Stimulated activated CD4-positive, alpha-beta T cell treated with anti-CD3 and anti-CD28 coated beads, TNF-alpha, amount 100 ng/mL, for 1 hour (primary cell): ENCODE measurements at places on chromosomes 1 and 21.

GRCh38 chr21:37435120-37435519, 68.5 kb downstream of the DYRK1A start:
- no peak for DNase-seq

- no peak for DNase-seq
These were observed 30.7 kb downstream of the ITPKB start for GRCh38 chr1:226708342-226708780.

- DNase-seq = no peak
These were observed 20.7 kb downstream of the IL10RB start for GRCh38 chr21:33286600-33287456.

GRCh38 chr1:3275471-3276340, 178.8 kb upstream of the ARHGEF16 start:
- no peak for DNase-seq

DNA sequence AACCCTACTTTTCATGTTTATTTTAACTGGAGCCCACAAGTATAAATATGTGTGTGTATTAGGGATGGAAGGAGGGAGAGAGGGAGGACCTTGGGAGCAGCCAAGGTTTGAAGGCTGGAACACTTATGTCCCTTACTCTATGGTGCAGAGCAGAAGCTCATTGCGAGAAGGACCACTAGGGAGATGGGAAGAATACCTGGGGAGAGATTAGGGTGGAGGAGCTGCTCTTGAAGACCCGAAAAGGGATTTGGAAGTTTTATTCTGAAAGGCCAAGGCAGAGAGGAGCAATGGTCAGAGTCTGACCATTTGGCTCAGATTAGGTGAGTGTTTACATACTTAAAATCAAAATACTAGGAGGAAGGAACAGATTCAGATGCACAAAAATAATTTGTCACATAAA, 8.1 kb downstream of the CD2 start:
- no peak for DNase-seq

- no peak for DNase-seq
These were observed 178.5 kb downstream of the ZC3H11B start for GRCh38 chr1:219434285-219434922.

DNA sequence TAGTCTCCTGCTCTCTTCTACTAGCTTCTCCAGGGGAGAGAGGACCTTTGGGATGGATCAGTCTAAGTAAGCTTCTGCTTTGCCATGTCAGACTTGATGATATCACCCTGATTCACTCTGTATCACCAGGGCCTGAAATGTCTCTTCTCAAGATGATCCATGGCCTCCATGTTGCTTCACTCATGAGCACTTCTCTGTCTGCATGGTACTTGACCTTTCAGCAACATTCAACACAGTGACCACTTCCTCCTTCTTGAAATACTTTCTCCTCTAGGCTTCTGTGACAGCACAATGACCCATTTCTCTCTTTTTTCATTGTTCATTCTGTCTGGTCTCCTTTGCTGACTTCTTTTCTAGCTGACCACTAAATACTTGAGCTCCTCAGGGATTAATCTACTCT, 35.3 kb upstream of the NGF start:
- DNase-seq = no peak

DNA sequence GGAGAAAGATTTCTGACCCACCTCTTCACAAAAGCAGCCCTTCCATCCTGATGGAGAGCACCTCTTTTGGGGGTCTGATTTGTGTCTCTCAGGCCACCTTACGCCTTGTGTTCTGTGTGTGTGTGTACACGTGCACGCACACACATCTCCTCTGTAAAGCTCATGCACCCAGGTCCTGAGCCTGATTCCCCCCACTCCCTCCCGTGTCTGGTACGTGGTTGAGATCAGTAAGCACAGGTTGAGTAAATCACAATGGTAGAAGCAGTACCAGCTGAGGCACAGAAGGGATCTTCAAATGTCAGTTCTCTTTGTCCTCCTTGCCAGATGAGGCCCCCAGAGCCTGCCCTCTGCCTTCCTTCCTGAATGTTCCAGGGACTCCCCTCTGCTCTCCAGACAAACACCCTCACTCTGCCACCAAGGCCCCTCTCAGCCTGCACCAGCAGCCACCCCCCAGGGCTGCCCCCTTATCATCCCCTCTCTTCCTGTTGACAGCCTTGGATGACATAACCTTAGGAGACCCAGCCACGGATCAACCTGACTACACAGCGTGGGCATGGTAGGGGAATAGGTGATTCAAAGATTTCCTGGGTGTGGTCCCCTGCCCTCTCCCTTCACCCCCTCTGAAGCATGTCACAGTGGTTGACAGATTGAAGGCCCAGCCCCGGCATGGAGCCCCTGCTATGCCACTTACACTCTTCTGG, 112.8 kb downstream of the HIVEP3 start:
- peak; percentile 3 for DNase-seq

- no peak for DNase-seq
These were observed 8.7 kb upstream of the SLC2A5 start for GRCh38 chr1:9078015-9078751.

DNA sequence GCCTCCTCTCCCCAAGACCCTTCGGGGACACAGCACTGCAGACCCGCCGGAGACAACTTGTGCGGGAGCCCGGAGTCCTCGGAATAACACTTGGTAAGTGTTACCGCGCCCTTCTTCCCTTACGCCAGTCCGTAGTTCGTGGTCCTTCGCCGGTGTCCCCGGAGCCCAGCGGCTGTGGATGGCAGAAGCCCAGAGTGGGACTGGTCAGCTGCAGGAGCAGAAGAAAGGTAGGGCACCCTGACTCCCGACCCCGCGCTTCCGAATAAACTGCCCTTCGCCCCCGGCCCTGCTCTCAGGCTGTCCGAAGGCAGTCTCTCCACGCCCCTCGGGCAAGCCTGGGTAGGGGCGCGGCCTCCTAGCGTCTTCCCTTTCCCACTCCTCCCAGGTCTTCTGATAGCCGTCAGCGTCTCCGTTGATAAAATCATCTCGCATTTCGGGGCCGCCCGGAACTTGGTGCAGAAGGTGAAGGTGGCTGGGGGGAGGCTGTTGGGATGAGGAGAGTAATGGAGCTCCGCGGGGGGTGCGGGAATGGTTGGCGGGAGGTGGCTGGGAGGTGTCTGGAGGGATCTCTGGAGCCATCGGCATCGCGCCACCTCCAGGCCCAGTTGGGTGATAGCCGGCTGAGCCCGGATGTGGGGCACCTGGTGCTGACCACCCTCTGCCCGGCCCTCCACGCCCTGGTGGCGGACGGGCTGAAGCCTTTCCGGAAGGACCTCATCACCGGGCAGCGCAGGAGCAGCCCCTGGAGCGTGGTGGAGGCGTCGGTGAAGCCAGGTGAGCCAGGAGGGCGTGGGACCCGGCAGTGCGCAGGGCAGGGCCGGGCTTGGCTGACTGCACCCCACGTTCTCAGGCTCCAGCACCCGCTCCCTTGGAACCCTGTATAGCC, 4.3 kb downstream of the RUSC1 start:
- no peak for DNase-seq

DNA sequence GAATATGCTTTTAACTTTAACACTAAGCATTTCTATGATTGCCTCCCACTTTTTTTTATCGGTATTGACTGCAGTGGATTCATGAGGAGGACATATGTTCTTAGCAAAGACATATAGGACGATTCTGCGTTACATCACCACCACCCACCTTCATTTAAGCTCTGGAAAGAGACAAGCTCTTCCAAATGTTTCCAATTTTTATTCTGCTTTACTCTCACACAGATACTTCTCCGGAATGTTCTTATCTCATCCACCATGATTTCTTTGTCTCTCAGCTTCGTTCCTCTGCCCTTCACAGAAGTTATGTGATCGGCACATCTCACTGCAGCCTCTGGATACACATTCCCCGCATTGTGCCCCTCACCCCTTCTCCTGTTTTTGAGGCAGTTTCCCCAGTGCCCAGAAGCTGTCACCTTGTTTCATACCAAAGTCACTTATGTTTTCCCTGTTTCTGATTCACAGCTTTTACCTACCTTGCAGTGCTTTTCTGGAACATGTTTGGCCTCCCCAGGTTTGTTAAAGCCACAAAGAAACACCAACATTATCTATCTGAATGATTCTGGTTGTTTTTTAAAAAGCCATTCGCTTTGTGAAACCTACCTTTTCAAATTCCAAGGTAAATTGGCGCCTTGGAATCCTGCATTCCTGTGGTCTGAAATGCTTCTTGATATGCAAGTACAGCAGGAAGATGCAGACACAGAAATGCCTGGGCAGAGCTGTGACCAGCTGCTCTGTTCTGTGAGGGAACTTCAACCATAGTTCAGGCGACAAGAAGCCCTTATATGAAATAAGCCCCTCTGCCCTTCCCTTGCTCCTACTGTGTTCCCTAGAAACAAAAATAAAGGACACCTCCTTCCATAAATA, 1020.2 kb downstream of the TTLL7 start:
- DNase-seq = no peak

- peak; percentile 48 for DNase-seq
These were observed 9.0 kb upstream of the FAM131C start for GRCh38 chr1:16082283-16083038.

DNA sequence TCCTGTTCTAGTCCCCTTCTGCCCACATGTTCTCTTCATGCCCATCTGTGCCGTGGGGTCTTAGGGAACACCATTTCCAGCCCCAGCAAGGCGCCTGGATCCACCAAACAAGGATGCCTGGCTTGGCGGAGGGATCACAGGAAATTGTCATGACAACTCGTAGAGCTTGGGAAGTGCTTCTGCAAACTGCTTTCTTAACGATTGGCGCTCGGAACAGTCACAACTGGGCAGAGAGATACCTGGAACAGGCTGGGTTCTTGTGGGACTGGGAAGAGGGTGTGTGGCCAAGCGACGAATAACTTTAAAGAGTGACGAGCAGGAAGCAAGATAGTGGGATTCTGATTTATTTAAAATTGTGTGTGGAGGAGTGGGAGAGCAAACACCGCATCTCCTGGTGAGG, 329.8 kb downstream of the RPS6KC1 start:
- DNase-seq = no peak

- no peak for DNase-seq
These were observed 6.0 kb upstream of the CFAP141 start for GRCh38 chr1:154212083-154212482.

GRCh38 chr1:63705078-63705477, 68.7 kb upstream of the ROR1 start:
- no peak for DNase-seq

GRCh38 chr1:207972337-207972736, 61.4 kb upstream of the CD34 start:
- DNase-seq = no peak

GRCh38 chr1:172373864-172374263, 46.6 kb upstream of the C1orf105 start:
- DNase-seq = no peak

- DNase-seq = peak; percentile 75
These were observed 450 bp upstream of the POU3F1 start for GRCh38 chr1:38046884-38047602.

GRCh38 chr1:100036718-100037655, 67.2 kb downstream of the SLC35A3 start:
- no peak for DNase-seq

DNA sequence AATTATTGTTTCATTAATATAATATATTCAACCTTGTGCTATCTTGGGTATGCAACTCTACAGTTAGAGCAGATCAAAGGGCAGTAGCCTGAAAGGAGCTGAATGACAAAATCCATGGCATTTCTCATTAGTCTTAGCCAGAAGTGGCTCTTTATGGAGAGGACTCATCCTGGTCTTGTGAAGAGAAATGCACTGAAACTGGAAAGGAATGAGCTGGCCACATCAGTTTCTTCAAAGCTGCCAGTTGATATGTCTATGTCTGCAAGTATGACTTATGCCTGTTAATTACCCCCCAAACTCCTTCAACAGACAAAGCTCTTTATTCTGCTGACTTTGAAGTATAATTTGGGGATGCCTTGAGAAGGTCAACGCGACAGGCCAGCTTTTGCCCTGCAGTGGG, 119.0 kb upstream of the UBE2U start:
- DNase-seq = no peak

- DNase-seq = no peak
These were observed 269.9 kb downstream of the NCAM2 start for GRCh38 chr21:21268061-21268471.

- no peak for DNase-seq
These were observed 27.6 kb downstream of the PODN start for GRCh38 chr1:53089478-53090226.

- DNase-seq = no peak
These were observed 23.6 kb upstream of the CCDC17 start for GRCh38 chr1:45647248-45648021.

- no peak for DNase-seq
These were observed 9.6 kb downstream of the CAMK2N1 start for GRCh38 chr1:20476265-20477038.

DNA sequence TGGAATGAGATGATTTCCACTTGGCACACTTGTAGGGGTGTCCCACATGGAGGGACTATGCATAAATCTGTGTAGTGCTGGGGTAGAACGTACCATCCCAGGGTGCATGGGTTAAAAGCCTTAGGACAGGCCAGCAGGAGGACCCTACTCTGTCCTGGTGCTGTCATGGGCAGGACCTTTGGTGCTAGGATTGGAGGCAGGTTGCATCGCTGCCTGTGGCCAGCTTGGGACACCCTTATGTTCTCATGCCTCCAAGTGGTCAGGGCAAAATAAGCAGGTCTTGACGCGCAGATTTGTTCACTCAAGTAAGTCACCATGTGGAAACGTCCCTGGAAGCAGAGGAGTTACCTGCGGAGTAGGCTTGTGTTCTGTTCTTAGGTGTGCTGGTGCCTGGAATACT, 49.5 kb upstream of the RAB3GAP2 start:
- DNase-seq = no peak

DNA sequence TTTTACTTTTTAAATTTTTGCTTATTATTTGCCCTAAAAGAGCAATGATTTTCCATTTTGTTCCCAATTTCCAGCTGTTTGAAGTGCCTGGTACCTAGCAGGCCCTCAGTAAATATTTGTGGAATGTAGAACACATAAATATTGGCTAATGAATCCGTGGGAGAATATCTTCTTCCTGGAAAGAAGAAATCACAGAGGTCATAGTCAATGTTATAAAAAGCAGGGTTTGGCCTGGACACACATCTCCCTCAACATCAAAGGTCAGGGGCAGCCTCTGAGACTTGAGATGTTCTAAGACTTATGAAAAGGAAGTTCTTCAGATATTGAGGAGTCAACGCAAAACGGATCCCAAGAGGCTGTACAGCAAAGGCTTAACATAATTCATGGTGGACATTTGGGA, 358.1 kb downstream of the HHAT start:
- DNase-seq = no peak

DNA sequence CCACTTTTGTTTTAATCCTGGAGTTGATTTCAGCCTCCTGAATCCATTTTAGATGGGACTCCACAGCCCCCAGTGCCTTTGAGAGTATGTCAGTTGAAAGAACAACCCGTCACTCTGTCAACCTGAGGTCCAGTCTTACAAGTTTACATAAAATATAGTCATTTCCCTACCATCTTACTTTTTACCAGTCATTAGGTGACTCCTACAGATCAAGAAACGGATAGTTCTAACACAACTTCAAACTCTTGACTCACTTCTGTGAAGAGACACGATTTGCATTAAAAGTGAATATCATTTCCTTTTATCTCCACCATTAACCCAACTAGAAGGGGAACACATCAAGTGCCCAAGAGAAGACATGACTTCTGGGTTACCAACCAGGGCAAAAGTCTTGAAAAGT, 147.1 kb downstream of the NTPCR start:
- no peak for DNase-seq

GRCh38 chr1:70066711-70067110, 138.7 kb downstream of the LRRC40 start:
- DNase-seq = no peak

- DNase-seq = no peak
These were observed 89.7 kb downstream of the BCAR3 start for GRCh38 chr1:93591676-93592550.
